ENCODE measurements at places on chromosomes 2 and 18.

DNA sequence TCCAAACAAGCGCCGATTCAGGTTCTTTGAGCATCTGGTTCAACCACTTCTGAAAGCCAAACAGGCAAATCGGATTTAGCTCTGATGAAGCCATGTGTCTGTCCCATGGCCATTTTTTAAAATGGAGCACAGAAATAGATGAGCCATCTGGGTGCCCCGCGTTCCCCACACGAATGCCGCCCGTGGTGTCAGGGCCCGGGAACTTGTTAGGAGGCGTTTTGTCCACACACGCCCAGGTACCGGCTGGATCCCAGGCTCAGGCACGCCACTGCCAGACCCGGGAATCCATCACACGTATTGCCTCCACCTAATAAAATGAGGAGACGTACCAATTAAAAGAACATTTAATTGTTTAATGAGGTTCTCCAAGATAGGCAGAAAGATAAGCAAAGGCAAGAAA, 374.4 kb upstream of the SALL3 start:
- no peak for DNase-seq

DNA sequence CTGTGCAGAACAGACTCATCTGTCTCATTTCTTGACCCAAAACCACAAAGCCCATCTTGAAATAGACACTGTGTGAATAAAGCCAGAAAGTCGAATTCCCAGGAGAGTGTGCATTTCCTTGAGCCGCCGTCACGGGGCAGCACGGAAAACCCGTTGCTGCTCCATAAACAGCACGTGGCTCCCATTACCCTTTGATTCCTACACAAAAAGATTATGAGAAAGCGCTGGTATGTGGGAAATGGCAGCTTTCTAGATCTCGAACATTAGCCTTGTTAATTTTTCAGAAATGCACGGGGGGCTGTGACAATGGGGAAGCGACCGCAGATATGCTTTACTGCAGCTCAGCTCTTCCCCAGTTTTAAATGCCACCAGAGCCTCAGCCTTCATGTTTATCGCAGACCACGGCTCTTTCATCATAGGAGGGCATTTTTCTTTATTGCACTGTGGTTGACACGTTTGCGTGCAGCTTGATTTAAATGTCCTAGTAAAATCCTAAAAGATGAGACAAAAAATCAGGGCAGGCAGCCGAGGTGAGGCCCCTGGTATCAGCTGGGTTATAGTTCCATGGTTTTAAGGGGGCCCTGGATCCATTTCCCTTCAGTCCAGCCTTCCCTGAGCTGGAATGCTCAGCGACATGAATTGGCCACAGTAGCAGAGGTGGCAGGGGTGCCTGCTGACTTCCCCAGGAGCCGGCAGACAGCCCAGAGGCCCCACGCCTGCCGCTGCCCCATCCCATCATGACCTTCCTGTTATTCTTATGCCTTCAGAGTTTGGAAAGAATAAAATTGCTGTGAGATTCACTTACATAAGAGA, 249.3 kb downstream of the NDUFA10 start:
- DNase-seq: no peak

DNA sequence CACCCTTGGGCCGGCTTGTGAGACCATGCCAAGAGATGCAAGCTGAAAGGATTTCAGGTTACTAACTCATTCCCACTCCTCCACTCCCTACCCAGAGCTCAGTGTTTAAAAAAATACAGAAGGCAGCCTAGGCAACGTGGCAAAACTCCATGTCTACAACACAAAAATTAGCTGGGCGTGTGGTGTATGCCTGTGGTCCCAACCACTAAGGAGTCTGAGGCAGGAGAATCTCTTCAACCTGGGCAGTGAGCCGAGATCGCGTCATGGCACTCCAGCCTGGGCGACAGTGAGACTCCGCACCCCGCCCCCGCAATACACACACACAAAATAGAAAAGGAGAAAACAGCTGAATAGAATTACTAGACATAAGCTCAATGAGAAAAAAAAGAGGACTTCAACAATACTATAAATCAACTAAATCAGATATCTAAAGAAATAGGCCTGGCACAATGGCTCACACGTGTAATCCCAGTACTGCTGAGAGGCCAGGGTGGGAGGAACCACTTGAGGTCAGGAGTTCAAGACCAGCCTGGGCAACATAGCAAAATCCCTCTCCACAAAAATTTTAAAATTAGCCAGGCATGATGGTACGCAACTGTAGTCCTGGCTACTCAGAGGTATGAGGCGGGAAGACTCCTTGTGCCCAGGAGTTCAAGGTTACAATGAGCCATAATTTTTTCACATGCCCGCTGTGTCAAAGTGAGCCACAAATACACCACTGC, 10.1 kb downstream of the IWS1 start:
- no peak for DNase-seq

DNA sequence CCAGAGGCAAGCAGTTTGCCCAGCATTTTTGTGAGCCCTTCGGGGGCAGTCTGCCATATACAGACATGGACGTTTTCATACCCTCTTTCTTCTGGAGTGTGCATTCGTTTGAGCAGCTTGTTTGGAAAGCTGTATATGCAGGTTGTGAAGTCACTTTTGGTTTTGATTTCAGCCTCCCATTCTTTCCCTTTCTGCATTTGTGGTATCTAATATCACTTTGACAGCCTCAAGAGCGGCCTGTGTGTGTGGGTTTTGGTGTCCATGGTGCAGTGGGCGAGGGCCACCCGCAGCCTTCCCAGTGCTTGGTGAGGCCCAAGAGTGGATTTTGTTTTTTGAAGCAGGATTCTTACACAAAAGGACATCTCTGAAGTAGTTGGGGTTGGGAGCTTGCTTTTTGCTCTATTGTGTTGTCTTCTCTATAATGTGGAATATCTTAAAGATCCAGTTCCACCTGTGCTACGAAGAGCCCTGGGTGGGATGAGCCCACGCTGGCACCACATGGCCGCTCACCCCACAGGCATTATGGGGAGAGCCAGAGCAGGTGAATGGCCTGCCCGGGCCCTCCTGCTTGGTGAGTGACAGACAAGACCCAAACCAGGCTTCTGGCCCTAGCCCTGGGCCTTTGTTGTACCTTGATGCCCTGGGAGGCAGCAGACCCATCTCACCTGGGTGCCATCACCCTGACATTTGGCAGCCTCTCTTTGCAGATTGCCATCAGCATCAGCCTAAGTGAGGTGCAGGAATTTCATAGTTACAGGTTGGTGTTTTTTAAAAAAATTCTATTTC, 29.5 kb downstream of the INPP4A start:
- no peak for DNase-seq

DNA sequence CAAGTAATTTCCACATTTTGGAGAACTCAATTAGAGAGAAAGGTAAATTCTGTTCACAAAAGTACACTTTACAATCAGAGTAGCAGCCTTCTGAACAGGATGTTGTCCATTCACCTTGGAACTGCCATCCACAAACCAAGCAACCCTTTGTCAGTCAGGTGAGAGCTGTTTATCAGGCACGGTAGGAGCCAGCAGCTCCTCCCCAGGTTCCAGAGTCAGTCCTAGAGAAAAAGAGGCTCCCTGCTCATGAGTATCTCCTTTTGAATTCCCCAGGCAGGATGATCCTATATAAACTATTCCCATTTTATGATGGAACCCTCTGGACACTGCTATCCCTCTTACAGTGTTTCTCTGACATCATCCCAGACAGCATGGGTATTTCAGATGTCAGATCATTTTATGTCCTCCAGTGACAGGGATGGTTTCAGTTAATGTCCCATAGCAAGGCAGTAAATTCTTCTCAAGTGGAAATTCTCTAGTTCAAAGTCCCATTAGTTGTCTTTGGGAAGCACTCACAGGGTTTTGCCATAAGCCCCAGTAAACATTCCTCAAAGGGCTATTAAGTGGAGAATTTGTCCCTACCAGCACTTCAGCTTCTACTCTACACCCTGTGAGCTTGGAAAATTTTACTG, 34.5 kb upstream of the CSRNP3 start:
- DNase-seq: no peak

GRCh38 chr18:13011719-13012118, 20.6 kb downstream of the CEP192 start:
- no peak for DNase-seq

DNA sequence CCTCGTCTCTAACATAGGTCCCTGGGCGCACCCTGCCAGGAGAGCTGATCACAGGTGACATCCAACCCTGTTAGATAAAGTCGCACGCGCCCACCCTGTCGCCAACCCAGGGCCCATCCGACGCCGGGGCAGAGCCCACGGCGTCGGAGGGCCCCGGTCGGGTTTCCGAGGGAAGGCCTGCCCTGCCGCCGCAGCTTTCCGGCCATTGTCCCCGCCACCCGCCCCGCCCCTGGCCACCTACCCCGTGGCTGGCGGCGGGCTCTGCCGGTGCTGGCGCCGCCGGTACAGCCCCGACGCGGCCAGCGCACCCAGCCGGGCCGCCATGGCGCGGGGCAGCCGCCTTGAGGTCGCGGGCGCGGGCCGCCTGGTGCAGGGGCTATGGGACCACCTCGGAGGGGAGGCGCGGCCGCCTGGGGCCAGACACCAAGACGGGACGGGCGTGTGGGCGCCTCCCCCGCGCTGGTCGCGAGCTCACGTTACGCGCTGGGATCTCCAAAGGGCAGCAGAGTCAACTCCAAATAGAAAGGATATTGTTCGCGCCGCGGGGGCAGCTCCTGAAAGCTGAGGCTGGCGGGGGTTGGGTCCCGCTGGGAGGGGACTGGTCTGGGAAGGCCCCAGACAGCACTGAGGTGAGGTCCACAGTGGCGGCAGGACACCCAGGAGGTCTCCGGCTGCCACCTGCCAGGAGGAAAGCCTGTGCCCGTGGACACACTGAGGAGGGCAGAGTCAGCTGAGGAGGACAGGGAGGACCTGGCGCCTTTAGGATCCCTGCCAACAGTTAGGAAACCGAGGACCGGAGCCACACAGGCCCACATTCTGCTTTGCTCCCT, 11.1 kb downstream of the LIMS2 start:
- no peak for DNase-seq

DNA sequence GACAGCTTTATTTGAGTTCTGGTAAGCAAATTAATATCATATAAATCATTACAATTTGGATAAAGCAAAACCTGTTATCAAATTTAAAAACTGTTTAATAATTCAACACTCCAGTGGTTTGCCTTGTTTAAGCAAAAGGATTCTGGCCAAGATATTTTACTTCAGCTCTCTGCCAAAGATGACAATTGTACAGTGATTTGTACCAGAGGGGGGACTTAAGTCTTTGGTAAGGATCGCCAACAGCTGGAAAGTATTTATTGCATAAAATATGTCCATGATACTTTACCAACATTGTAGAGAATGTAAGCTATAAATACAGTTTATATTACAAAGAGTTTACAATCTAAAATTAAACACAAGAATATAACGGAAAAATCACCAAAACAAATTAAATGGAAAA, 13.8 kb downstream of the PREPL start:
- DNase-seq: no peak

GRCh38 chr2:217650716-217651360, 352.0 kb downstream of the TNS1 start:
- peak; percentile 72 for DNase-seq

DNA sequence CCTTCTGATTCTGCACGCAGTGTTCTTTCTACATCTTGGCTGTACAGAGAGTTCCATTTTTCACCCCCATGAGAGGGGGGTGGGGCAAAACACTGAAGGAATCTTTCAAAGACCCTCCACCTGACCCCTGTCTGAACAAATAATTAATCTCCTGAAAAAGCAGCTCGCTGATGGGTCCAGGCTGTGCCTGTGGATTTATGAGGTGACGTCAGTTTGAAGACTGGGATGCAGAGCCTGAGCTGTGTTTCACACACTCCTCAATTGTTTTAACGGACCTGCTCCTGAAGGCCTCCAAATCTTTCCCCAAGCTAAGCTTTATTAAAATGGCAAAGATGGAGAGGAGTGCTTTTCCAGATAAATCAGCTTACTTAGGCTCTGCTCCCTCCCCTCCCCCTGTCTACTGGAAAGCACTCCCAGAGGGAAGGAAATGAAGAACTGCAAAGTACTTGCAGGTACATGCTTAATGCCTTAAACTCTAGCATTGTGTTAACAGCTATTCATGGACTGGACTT, 390.2 kb upstream of the TNP1 start:
- DNase-seq: no peak

GRCh38 chr2:50769406-50770181, 262.3 kb downstream of the NRXN1 start:
- DNase-seq: no peak

DNA sequence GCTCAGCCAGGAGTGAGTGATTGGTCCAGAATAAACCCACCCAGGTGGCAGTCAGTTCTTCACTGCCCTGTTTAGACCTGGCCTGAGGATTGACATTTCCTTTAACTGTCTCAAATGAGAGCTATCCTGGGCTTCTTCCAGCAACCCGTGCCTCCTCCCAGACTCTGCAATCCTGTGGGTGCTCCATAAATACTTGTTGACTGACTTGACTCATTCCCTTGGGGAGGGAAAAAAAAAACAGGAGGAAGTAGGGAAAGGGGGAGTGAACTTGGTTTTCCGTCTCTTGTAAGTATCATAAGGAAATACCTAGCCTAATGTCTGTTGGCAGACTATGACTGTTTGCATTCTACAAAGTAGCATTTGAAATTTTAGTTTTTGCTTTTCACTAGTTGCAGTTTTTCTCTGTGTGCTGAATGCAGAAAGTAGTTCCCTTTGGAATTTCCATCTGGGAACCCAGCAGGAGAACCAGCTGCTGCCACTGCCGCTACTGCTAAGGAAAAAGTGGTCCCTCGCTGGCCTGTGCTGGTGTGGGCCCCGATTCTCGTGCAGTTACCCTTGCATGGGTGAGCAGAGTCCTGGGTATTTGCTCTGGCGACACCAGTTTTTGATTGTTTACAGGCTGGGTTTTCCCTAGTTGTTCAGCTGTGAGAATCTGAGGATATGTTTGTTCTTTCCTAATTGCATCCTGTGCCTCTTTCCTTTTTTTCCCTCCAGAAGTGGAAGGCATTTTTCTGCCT, 78.8 kb downstream of the TGOLN2 start:
- DNase-seq: no peak

- no peak for DNase-seq
These were observed 181.1 kb downstream of the TMEM163 start for GRCh38 chr2:134537702-134538101.

GRCh38 chr2:190940454-190940853, 59.8 kb downstream of the GLS start:
- no peak for DNase-seq

GRCh38 chr2:229611360-229611759, 103.0 kb downstream of the DNER start:
- DNase-seq: no peak

DNA sequence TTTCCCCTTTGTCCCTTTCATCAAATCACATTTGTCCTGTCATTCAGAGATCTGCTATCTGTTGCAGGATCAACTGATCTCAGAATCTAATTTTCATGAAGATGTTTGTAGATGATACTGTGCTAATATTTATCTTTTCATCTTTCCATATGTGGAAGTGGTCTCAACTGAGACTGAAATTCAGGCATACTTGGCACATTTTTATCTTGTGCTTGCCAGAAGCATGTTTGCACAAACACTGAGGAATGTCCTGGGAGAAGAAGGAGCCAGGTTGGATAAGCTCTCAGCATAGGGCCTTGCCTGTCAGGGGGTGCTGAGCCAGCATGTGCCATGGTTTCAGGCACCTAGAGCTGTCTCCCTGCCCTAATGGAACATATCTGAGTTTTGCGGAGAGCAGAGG, 24.5 kb upstream of the MMADHC start:
- no peak for DNase-seq

GRCh38 chr2:190615555-190616200, 33.2 kb upstream of the NAB1 start:
- no peak for DNase-seq

GRCh38 chr2:222228054-222228453, 70.7 kb downstream of the PAX3 start:
- DNase-seq: no peak
